ENCODE measurements at places on chromosomes 16 and 17.

GRCh38 chr17:66190738-66191592, 968 bp downstream of the CEP112 start:
- no peak for DNase-seq

GRCh38 chr16:12126091-12126806, 149.7 kb downstream of the SNX29 start:
- no peak for DNase-seq

- DNase-seq, result no peak
Measured at GRCh38 chr17:21004016-21004930, 38.5 kb downstream of the USP22 start.

DNA sequence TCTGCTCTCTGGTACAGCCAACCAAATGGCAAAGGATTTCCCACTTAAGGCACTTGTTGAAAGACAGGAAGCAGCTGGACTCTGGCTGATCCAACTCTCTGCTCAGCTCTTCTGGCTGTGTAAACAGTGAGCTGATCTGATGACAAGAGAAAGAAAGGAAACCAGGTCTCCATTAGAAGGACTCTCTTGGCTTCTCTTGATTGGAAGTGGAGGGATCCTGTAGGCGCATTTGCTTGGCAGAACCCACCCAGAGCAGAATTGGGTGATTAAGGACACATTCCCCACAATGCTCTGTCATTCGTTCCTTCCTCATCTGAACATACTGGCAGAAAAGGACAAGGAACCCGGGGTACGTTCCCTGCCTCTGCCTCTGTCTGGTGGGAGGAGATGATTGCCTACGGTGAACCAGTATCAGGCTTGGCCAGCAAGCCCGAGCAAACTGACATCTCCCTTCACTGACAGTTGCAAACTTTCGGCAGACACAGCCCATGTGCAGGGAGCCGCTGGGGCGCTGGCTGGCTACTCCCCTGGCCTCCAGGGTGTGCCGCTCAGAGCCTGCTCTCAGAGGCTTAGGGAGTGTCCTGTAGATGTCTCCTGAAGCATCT, 29.1 kb downstream of the LDHD start:
- no peak for DNase-seq

DNA sequence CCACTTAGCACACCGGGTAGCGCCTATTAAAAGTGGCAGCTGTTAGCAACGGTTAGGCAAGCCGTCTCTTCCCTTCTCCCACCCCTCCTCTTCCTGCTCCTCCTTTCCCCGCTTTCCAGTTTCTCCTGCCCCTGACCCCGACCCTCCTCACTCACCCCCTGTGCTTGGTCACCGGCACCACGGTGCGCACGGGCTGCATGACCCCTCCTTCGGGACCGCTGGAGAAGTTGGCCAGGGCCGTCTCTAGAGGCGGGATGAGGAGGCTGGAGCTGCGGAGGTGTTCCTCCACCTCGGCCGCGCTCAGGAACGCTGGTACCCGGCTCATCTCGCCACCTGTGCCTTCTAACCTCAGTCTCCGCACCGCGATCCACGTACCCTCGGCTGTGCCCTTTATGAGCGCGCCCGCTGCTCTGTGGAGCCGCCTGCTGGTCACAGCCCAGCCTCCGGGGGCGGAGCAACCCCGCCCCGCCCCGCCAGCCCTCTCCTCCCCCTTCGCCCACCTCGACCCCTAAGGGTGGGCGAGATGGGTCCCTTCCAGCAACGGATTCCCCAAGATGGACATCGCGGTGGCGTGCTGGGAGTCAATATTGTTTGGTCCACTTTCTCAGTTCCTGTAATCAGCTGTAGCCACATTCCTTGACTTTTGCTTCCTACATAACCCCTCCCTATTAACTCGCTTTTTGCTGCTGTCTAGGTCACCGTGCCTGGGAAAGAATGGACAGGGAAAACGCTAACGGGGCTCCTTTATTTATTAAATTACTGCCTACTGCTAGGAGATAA, at the start of gene CRYM:
Gene CRYM (minus strand): TSS at position 364 of the 780 bp plus-strand sequence. CDS start 39 bp downstream, at position 325.
- DNase-seq, result no peak

DNA sequence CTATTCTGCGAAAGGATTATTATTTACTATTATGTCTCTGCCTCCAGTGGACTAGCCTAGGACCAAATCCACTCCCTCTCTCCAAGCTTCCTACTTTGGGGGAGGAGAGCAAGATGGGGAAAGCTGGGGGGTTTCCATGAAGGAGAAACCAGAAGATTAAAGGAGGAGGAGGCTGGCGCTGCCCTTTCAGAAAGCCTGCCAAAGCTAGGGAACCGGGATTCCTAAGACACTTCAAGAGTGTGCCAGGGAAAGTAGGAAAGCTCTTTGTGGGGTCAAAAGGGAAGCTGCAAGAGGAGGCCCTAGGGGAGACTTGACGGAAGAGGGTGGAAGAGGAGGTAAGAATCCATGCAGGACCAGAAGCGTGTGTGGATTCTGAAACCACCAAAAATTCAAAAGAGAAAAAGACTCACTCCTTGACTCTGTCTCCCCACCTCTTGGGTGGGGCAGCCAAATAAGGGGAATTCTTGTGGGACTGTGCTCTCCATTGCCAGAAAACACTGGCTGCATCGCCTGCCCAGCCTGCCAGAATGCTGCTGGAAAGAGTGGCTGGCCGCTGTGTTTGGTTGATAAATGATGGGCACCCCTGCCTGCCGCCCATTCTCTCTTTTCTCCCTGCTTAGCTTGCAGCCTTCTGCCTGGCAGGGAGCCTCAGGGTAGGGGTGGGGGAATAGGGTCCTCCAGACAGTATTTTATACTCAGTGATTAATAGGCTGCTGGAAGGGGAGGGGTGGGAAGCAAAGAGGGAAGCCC, 11.8 kb upstream of the KAT7 start:
- no peak for DNase-seq

- DNase-seq, result peak; percentile 69
Measured at GRCh38 chr16:84603140-84603816, 14.6 kb downstream of the COTL1 start.

DNA sequence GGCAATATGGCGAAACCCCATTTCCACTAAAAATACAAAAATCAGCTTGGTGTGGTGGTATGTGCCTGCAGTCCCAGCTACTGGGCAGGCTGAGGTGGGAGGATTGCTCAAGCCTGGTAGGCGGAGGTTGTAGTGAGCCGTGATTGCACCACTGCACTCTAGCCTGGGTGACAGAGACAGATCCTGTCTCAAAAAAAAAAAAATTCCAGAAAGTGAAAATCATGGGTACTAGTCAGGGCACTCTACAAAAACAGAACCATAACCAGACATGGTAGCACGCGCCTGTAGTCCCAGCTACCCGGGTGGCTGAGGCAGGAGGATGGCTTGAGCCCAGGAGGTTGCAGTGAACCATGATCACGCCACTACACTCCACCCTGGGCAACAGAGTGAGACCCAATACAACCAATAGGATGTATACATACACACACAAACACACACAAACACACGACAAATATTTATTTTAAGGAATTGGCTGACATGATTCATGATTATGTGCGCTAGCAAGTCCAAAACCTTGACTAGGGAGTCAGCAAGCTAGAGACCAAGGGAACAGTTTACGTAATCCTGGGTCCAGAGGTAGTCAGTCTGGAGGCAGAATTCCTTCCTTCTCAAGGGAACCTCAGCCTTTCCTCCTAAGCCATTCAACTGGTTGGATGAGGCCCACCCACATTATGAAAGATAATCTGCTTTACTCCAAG, 11.6 kb upstream of the GP1BA start:
- no peak for DNase-seq

GRCh38 chr17:64209356-64209941, 53.6 kb downstream of the TEX2 start:
- DNase-seq, result no peak
